ENCODE measurements at places on chromosomes 12 and 14.

DNA sequence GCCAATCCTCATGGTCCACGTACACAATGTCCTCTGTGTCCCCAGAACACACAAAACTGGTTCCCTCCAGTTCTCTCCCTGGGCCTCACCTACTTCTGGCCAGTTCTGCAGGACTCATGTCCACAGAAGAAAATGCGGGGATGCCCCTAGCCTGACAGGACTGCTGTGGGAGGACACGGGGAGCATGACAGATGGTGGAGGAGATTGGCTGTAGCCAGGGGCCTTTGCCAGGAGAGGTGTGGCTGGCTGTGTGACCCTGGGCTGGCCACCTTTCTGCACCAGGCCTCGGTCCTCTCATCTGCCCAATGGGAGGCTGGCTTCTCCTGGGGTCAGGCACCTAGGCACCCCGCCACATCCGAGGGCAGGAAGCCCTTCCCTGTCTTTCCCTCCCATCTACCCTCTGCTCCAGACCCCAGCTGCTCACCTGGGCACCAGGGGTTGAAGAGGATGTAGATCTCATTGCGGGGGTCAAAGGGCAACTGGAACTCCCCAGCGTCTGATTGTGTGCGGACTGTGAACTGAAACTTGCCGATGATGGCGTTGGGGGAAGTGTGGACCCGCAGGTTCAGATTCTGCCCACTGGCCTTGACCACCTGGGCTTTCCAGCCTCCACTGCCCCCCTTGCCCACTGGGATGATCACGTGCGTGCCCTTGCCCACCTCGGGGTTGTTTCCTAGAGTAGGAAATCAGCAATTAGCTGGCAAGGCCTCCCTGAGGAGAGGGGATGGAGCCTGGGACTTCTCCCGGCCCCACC lies 2.8 kb downstream of the TGM1 start:
- no peak for DNase-seq

DNA sequence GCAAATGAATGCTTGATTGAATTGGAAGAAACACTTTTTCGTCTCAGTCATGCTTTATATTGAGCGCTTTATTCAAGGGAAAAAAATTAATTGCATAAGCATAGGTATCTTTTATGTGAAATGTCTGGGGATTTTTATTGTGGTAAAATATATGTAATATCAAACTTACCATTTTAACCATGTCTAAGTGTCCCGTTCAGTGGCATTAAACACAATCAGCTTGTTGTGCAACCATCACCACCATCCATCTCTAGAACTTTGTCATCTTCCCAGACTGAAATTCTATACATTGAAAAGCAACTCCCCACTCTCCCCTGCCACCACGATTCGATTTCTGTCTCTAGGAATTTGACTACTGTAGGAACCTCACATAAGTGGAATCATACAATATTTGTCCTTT lies 39.8 kb downstream of the PHLDA1 start:
- no peak for DNase-seq

- DNase-seq = no peak
These were observed 55.6 kb downstream of the FNTB start for GRCh38 chr14:65042296-65042695.

DNA sequence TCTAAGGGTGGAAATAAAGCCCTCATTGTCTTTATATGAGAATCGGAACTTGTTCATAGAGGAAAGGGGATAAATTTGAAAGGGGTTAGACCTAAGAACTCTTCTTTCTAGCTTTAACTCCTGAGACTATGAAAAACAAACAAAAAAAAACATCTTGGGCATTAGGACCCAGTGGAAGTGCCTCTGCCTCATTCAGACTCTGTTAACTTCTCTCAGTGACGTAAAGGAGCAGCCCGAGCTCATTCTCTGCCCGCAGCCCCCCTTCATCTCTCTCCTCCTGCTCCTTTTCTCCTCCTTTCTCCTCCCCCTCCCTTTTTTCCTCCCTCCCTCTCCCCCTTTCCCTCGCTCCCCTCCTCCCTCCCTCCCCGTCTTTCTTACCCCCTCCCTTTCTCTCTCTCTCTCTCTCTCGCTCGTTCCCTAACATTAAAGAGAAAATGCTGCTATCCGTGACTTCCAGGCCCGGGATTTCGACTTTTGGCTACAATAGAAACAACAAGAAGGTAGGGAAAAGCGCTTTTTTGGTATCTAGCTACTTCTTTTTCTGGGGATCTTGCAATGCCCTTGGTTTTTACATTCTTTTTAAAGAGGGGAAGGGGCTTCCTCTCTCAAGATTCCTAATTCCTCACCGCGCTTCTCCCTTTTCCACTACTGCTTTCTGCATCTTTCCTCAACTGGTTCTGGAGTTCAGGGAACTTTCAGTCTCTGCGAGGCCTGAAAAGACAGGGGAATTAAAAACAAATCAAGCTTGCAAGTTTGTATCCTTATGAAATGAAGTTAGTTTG lies at the start of gene RBMS2:
Gene RBMS2 (plus strand): TSS at position 231 of the 782 bp plus-strand sequence. CDS start 204 bp downstream, at position 435.
- DNase-seq = peak; percentile 63

DNA sequence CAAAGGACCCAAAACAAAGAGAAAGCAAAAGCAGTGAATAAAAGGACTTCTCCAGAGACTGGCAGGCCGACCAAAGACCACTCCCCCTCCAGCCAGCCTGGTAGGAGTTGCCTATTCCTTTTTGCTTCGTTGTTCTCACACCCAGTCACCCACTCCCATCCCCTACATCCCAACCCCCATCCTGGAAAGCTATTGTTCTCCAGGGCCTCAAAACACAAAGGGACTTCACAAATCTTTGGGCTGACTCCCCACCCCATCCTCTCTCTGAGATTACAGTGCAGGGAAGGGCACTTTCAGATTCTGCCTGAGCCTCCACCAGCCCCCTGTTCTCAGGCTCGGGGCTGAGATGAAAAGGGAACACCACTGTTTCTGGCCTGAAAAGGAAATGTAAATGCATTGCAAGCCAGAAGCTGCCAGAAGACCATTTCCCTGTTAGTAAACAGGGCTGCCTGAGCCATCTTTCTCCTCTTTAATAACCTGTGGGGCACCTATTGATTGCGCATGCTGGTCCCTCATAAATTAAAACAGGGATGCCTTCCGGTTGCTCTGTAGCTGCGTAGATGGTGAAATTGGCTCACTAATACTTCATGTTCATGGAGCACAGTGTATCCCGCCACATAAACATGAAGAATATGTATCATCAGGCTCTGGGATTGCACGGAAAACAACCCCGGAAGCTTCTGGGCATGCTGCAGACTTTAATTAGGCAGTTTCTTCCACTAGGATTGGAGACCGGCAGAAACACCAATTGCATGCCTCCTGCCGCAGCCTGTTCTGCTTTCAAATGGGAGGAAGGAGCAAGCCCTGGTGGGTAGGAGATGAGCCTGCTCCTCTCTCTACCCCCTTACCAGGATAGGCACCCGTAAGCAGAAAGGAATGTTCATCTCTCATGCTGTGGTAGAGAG lies 130.3 kb upstream of the FUT8 start:
- peak; percentile 80 for DNase-seq

- no peak for DNase-seq
These were observed 409.7 kb downstream of the NOVA1 start for GRCh38 chr14:26187996-26188620.

GRCh38 chr14:45664668-45665356 lies 411.8 kb upstream of the MIS18BP1 start:
- no peak for DNase-seq

- no peak for DNase-seq
These were observed 59.1 kb downstream of the FAM222A start for GRCh38 chr12:109772622-109773321.

DNA sequence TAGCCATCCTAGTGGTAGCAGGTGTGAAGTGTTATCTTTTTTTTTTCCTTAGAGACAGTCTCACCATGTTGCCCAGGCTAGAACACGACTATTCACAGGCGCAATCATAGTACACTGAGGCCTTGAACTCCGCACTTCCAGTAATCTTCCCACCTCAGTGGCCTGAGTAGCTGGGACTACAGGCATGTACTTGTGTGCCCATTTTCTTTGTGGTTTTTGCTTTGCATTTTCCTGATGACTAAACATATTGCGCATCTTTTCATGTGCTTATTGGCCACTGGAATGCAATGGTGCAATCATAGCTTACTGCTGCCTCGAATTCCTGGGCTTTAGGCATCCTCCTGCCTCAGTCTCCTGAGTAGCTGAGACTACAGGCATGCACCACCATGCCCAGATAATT lies 33.3 kb upstream of the GCH1 start:
- DNase-seq = no peak

DNA sequence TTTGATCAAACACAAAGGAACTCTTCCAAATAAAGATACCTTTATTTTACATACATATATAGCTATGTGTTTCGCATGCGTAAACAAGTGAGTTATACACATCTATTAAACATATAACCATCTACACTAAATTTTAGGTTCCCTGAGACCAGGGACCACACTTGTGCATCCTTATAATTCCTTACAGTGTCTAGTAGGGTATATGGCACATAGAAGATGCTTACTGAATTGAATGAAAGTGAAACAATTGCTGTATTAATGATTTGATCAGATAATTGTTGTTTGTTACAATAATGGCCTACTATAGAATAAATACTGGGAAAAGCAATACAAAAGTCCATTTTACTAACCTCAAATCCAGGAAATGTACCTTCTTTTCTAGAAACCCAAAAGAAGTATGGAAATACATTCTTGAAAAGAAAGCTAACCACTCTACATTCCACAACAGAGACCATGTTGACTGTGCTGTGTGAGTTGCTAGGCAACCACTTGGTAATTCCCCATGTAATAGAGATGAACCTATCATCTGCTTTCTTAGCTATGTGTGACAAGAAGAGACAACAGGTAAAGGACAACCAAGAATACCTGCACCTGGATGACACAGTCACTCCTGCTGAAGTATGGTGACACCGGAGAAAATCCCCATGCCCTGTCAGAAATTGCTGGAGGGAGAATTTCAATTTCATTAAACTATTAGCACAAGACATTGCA lies 11.9 kb upstream of the CIPC start:
- DNase-seq = no peak

DNA sequence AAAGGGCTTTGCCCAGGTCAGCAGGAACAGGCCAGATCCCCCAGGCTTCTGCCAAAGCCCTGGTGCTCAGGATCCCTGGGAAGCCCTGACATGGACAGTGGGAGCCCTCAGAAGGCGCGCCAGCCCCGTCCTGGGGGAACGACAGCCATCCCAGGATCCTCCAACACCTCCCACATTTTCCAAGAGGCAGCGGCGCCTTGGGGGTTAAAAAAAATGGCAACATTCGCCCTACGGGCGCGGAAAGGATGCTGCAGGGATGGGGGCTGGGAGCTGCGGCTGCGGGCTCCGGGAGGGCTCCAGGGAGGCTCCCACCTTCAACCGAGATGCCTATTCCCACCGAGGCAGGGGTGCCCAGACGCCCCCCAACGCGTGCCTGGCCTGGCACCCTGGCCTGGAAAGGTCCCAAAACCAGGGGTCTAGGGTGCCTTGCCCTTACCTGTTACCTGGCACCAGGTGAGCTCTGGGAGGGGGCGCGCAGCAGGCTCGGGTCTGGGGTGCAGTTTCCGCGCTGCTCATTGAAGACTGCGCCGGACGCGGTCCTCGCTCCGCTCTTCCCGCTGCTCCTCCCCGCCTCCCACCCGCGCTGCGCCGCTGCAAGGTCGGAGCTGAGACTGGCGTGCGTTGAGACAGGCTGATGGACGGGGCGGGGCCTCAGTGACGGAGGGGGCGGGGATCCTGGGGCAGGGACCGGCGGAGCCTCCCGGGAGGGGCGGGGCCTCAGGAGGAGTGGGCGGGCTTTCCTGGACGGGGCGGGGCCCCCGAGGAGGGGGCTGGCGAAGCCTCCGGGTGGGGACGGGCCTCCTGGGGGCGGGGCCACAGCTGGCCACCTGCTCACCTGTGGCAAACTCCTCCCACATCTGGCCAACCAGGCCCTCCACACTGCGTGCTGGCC lies at the start of gene ABCB9:
Gene ABCB9 (minus strand): TSS at position 613 of the 892 bp plus-strand sequence. CDS start 6,228 bp downstream, outside the sequence.
- DNase-seq = peak; percentile 75

DNA sequence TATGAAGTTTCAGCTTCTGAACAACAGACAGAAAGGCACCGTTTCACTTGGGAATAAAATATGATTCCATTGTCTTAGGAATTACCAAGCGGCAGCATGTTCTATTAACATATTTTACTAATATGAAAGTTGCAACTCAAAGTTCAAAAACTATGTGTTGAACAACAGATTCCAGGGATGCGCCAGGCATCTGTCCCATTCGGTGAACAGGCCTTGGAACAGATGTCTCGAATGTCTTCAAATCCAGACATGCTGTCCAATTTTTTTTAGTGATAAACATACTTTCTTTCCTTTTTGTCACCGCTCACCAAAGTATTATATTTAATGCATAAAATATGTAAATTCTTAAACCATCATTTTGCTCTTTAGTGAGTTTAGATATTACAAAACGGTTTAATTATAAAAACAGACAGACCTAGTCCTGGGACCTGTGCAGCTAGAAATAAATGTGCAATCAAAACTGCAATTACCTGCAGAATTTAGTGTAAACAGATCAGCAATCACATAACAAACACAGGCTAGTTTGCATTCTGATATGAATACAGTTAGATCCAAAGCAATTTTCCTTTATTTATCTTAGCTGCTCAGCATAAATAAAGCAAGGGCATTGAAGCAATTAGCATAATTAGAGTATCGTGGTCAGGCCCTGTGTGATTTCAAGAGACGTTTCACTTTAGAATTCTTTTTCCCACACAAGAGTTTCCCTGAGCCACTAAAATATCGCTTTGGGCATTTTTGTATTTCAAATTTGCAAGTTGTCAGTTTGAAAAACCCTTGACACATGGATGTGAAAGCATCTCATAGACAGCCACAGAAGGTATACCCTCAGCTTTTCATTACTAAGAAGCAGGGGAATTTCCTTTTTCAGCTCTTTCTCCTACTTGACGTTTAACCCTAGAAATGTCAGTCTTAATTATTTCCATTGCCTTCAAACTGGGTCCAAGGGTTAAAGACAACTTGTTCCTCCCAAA lies 420.8 kb downstream of the EGLN3 start:
- DNase-seq = no peak

DNA sequence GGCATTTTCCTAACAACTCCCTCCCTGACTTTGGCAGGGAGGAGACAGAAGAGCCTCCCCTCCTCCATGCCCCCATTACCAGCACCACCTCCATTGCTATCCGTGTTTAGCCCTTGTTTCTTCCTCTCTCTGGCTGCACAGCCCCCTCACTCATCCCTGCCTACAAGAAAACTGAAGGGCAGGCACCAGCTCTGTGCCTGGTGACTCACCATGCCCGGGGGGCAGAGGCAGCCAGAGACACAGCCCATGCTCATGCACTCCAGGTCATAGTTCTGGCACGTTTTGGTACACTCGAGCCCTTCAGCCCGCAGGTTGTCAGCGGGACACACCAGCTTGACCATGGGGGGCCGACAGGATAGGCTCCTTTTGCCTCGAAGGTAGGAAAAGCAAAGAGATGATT lies 80.4 kb downstream of the VWF start:
- DNase-seq = no peak
